Activated naive CD4-positive, alpha-beta T cell treated with anti-CD3 and anti-CD28 coated beads for 36 hours (primary cell): ENCODE measurements at places on chromosomes 5 and 9. TPM values are rescaled to one million over a fixed set of nuclear protein-coding genes. Genes with fewer than 3 reads are reported as not detected.

The SGCD gene
- total RNA-seq: not detected

The SLC25A48 gene
- total RNA-seq: not detected

The C9orf50 gene
- not detected for total RNA-seq

The ADRB2 gene
- total RNA-seq: 0.32 TPM

The NR4A3 gene
- 3.8 TPM for total RNA-seq

The CFAP90 gene
- total RNA-seq: not detected

The LHX6 gene
- 0.10 TPM for total RNA-seq

The TPD52L3 gene
- total RNA-seq: not detected

The DYNC2I2 gene
- total RNA-seq: 32.4 TPM

The MARCOL gene
- total RNA-seq: not detected

The SPATA31A7 gene
- not detected for total RNA-seq

The LCN1 gene
- total RNA-seq: not detected

The ACOT12 gene
- total RNA-seq: not detected

The MSMP gene
- total RNA-seq: 0.45 TPM

The CXXC5 gene
- 1.2 TPM for total RNA-seq

The OLFML2A gene
- total RNA-seq: not detected

The ANKH gene
- total RNA-seq: 93.5 TPM

The C5orf52 gene
- not detected for total RNA-seq

The CA9 gene
- 0.38 TPM for total RNA-seq

The MARVELD2 gene
- total RNA-seq: 0.45 TPM

The ODF2 gene
- 73.6 TPM for total RNA-seq

The ANKRD18A gene
- total RNA-seq: 6.1 TPM

The TLX3 gene
- not detected for total RNA-seq

The CRB2 gene
- not detected for total RNA-seq

The KCNV2 gene
- not detected for total RNA-seq

The ANKHD1 gene
- total RNA-seq: 87.0 TPM

The ZNF483 gene
- 2.3 TPM for total RNA-seq

The SNAPC3 gene
- 30.6 TPM for total RNA-seq

The RASEF gene
- total RNA-seq: not detected

The STING1 gene
- total RNA-seq: 136 TPM

The LRRC14B gene
- total RNA-seq: not detected

The TIMD4 gene
- 3.4 TPM for total RNA-seq

The SOX30 gene
- 0.36 TPM for total RNA-seq

The SEMA6A gene
- 0.10 TPM for total RNA-seq

The RASGEF1C gene
- not detected for total RNA-seq

The LSM11 gene
- 8.2 TPM for total RNA-seq

The RLN2 gene
- 3.4 TPM for total RNA-seq

The GPR21 gene
- 0.32 TPM for total RNA-seq

The MGAT4B gene
- 57.7 TPM for total RNA-seq

The FSTL4 gene
- total RNA-seq: 0.29 TPM

The SLC34A3 gene
- total RNA-seq: not detected

The NUTM2F gene
- not detected for total RNA-seq

The SLC6A7 gene
- not detected for total RNA-seq

The RXRA gene
- 2.1 TPM for total RNA-seq

The ADAMTS6 gene
- 0.86 TPM for total RNA-seq

The SUSD3 gene
- total RNA-seq: 68.3 TPM

The TEX48 gene
- not detected for total RNA-seq

The INSL4 gene
- total RNA-seq: not detected

The KIF4B gene
- total RNA-seq: 0.10 TPM
